ENCODE measurements at places on chromosomes 6 and 20.

GRCh38 chr6:96469312-96469711 lies 52.3 kb upstream of the UFL1 start:
- no peak for DNase-seq

DNA sequence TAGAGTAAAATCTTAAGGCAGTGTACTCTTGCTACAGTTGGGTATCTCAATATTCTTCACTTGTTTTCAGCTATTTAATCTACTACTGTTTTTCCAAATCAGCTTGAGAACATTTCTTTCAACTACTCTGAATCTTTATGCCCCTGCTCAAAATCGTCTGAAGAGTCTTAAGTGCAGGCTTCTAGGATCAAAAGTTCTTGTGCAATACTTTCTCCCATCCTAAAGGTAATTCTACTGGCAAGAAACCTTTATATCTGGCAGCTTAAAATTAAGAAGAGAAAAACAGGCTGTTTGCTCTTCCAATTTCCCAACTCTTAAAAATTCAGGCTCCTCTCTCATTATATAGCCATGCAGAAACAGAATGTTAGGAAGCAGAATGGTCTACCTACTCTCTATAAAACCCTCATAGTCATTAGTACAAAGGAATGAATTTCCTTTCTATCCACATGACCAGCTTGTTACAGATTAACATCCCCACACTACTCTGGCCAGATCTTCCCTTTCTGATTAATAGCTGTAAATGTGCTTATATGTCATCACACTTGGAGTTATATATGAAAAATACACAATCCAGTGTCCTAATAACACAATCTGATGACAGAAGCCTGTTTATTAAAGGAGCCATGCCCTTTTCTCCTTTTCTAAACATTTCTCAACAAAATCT lies 122.2 kb upstream of the FAM184A start:
- DNase-seq, result no peak

GRCh38 chr20:22611636-22612035 lies 27.3 kb upstream of the FOXA2 start:
- no peak for DNase-seq

DNA sequence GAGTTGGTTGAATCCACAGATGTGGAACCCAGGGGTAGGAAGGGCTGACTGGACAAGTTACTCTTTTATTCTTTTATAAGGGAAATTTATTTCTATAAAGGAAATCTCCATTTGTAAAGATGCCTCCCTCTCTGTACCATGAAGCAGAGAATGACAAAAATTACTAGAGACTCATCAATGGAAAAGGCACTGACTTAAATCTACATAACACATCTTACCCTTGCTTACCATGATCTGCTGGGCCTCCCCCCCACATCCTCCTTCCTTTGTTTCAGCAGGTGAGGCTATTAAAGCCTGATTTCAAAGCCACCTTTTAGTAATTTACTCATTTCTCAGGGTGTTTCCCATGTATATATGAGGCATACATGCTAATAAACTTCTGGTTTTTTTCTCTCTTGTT lies 130.2 kb upstream of the HDDC2 start:
- no peak for DNase-seq

GRCh38 chr6:37536491-37537190 lies 36.9 kb upstream of the CCDC167 start:
- no peak for DNase-seq

DNA sequence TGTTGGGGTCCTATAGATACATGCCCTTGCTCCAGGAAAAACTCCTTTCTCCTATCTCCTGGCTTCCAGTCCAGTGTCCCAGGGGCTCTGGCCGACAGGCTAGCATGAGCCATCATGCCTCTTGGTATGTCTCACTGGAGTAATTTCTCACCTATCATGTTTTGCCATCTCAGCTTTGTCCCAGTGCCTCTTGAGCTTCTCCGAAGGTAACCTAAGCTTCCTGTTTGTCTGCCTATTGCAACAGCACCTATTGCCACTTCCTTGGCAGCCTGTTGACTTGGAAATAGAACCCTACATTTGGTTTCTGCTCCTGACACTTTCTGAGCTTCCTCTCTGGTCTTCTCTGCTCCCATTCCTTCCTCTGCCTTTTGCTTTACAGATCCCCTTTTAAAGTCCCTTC lies 197.7 kb downstream of the KCNQ5 start:
- no peak for DNase-seq

Data from stimulated activated effector memory CD8-positive, alpha-beta T cell treated with anti-CD3 and anti-CD28 coated beads, Interleukin-12 subunit alpha, Interleukin-12 subunit beta, amount 100 ng/mL, for 72 hours (primary cell).